Fibroblast of skin of right biceps (primary cell): ENCODE measurements at places on chromosomes 4 and X.

DNA sequence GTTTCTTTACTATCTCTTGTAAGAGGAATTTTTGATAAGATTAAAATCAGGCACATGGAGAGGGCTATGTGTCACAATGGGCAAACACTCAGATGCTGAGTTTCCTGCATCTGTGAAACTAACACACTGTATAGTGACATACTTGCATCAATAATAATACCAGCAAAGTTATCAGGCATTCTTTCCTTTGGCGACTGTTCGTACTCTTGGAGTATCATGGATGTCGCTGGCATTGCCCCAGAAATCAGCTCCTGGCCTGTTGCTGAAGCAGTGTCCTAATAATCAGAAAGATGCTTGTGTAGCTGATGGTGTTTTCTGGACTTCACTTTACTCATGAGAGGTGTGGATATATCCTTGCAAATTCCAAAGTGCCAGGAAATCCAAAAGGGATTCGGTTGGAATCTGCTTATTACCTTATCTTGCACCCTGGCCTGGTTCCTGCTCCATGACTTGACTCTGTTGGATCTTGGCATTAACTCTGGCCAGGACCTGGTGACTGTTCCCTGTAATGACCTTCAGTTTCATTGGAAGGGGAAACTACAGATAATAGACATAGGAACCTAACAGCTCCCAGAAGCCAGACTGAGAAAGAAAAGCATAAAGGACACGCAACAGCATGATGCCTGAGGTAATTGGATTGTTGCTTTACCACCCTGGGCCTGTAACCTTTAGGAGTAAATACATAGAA lies 762.5 kb upstream of the GRIA3 start:
- no peak for DNase-seq

DNA sequence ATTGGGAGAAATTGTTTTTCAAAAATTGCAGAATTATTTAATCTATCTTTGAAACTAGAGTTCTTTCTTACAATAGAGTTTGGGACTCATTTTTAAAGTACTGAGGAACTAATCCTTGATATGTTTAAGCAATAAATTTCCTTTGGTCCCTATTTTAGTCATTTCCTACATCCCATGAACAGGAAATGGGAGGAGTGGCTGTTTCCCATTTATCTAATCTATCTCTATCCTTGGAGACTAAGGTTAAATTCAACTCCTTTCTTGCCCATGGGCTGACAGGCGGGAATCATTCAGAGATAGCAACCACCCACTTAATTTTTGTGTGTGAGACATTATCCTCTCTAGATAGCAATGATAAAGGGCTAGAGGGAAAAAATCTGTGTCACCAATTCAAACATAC lies 131.6 kb upstream of the EMCN start:
- DNase-seq = no peak

GRCh38 chrX:65407157-65407626 lies 127.4 kb downstream of the LAS1L start:
- DNase-seq = no peak

DNA sequence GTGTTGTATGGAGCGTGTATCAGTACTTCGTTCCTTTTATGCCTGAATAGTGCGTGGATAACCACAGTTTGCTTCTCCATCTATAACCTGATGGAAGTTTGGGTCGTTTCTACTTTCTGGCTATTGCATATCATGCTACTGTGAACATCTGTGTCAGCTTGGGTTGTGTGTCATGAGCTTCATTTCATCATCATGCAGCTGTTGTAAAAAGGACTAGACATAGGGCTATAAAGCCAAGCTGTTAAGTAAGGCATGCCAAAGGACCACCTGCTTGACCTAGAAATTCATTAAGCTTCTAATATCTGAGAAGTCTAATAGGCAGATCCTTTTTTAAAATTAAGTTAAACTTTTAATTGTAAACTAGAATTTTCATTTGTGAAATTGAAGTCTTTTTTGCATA lies 18.4 kb downstream of the SMS start:
- no peak for DNase-seq

- DNase-seq = no peak
Measured at GRCh38 chr4:3197366-3198105, 51.4 kb upstream of the MSANTD1 start.

GRCh38 chr4:6359536-6360308 lies 90.1 kb downstream of the WFS1 start:
- DNase-seq = no peak
